Esophagus muscularis mucosa (tissue), 4 donors: ENCODE measurements at places on chromosomes 1 and 21. TPM values are rescaled to one million over a fixed set of nuclear protein-coding genes. Genes with fewer than 3 reads are reported as not detected.

DNA sequence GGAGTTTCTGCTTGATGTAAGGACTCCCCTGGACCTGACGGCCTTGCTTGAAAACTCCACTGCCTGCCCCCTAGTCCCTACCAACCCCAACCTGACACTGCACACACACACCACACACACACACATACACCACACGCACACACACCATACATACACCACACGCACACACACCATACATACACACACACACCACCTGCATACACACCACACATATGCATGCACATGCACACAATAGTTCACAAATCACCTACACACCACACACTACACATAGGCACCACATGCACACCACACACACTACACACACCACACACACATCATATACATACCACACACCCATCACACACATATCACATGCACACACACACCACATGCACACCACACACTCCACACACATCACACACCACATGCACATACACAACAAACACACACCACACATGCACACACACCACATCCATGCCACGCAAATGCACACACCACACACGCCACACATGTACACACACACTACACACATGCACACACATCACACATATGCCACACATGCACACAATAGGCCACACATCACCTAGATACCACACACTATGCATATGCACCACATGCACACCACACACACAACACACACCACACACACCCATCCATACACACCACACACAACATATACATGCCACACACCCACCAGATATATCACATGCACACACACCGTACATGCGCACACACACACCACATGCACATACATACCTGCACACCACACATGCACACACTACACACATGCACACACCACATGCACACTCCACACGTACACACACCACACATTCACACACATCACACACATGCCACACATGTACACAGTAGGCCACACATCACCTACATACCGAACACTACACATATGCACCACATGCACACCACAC lies 3.7 kb downstream of the CASQ1 start:
- no peak overlapping the region for H3K4me3 ChIP-seq
- DNase-seq = no peak
- no peak overlapping the region for H3K27ac ChIP-seq
- H3K36me3 ChIP-seq = no peaks in the 10 kb centered on the region

DNA sequence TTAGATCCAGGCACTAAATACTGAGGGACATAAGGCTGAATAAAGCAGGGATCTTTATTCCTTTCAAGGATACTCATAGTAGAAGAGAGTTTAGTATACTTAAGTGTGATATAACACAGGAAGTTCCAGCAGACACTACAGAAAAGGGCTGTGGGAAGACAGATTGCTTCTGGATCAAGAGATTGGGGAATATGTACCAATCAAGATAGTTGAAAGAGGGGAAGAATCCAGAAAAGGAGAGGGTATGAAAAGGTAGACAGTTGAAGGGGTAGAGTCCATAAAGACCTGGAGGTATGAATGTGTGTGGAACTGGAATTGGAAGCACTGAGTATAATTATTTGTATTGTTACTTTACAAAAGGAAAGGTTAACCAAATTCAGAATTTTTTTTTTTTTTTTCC lies 2.4 kb downstream of the RPS6KC1 start:
- H3K36me3 ChIP-seq = no peaks in the 10 kb centered on the region
- no peak overlapping the region for H3K4me3 ChIP-seq
- no peaks in the 10 kb centered on the region for H3K27me3 ChIP-seq
- peaks cover 27% of the 10 kb centered on the region for H3K4me1 ChIP-seq
- no peak overlapping the region for H3K27ac ChIP-seq

DNA sequence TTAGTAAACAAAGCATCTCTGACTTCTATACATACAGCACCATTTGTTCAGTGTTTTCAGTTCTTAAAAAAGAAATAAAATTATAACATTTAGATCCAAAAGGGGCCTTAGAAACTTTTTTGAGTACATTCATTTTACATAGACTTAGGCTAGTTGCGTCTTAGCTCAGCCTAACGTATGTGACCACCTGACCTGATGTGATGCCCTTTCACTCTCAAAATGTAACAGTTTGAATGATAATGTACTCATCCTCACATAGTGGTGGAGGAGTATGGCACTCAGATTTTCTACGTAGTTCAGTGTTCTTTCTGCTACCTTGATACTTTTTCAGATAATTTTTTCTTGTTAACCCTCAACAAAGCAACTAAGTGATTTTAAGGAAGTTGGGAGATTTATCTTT lies 43.4 kb downstream of the RPRD2 start:
- peaks cover 49% of the 10 kb centered on the region for H3K4me1 ChIP-seq
- H3K36me3 ChIP-seq = no peaks in the 10 kb centered on the region
- no peaks in the 10 kb centered on the region for H3K27me3 ChIP-seq

GRCh38 chr1:74388855-74389254 lies 123.6 kb downstream of the LRRC53 start:
- DNase-seq = no peak
- no peak overlapping the region for H3K27ac ChIP-seq
- H3K4me3 ChIP-seq = no peak overlapping the region

The HSD3B1 gene
- total RNA-seq = not detected

GRCh38 chr1:208273386-208274017 lies 29.3 kb upstream of the PLXNA2 start:
- no peak for DNase-seq
- H3K4me3 ChIP-seq = no peak overlapping the region
- H3K36me3 ChIP-seq = no peaks in the 10 kb centered on the region
- no peak overlapping the region for H3K27ac ChIP-seq
- H3K27me3 ChIP-seq = no peaks in the 10 kb centered on the region

DNA sequence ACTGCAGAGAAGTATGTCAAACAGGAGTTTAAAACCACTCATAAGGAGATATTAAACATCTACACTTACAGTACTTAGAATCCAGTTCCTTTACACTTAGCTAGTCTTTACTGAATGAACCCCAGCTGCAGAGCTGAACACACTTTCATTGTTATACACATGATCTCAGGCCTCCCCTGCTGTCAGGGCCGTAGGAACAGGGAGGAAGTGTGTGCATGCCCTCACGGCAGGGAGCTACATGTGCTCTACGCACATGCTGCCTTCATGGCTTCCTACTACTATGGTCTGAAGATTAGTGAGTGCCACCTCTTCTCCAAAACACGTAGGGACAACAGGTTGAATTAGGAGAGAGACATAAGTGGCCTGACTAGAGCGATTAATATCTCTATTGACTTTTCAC lies 191.5 kb downstream of the SIPA1L2 start:
- H3K4me1 ChIP-seq = peaks cover 28% of the 10 kb centered on the region
- H3K27ac ChIP-seq = no peak overlapping the region
- DNase-seq = peak; percentile 66
- H3K27me3 ChIP-seq = no peaks in the 10 kb centered on the region
- no peak overlapping the region for H3K4me3 ChIP-seq
- peaks cover 15% of the 10 kb centered on the region for H3K36me3 ChIP-seq

GRCh38 chr21:44415073-44416025 lies 40.0 kb upstream of the LRRC3 start:
- no peaks in the 10 kb centered on the region for H3K4me1 ChIP-seq
- no peaks in the 10 kb centered on the region for H3K36me3 ChIP-seq
- no peak overlapping the region for H3K27ac ChIP-seq
- H3K4me3 ChIP-seq = no peak overlapping the region
- no peaks in the 10 kb centered on the region for H3K27me3 ChIP-seq

The KANK4 gene
- 0.42 TPM for total RNA-seq

- H3K4me1 ChIP-seq = peaks cover 8% of the 10 kb centered on the region
- H3K36me3 ChIP-seq = no peaks in the 10 kb centered on the region
- no peak overlapping the region for H3K4me3 ChIP-seq
- H3K27me3 ChIP-seq = no peaks in the 10 kb centered on the region
- H3K27ac ChIP-seq = no peak overlapping the region
Measured at GRCh38 chr1:151729966-151730291, 8.6 kb downstream of the RIIAD1 start.

- no peak for DNase-seq
- H3K36me3 ChIP-seq = no peaks in the 10 kb centered on the region
- peaks cover 39% of the 10 kb centered on the region for H3K4me1 ChIP-seq
- H3K27me3 ChIP-seq = no peaks in the 10 kb centered on the region
Measured at GRCh38 chr1:58754073-58754613, 29.7 kb downstream of the JUN start.

The SPATA46 gene
- not detected for total RNA-seq

DNA sequence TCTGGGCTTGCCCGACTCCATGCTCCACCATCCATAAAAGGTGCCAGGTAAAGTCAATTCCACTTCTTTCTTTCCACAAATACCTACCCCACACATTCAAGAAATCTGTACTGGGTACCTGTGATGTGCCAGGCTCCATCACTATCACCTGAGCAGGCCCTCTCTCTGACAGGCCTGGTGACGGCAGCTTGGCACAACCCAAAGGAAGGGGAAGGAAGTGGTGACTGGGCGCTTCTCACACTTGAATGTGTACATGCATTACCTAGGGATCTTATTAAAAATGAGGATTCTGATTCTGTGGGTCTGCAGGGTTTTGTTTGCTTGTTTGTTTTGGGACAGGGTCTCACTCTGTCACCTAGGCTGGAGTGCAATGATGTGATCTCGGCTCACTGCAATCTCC lies 7.5 kb downstream of the HTR1D start:
- H3K27me3 ChIP-seq = peaks cover 4% of the 10 kb centered on the region
- H3K27ac ChIP-seq = no peak overlapping the region

The NKAIN1 gene
- total RNA-seq = not detected

GRCh38 chr1:154386643-154387352 lies 18.3 kb upstream of the IL6R start:
- DNase-seq = no peak
- no peaks in the 10 kb centered on the region for H3K27me3 ChIP-seq
- no peaks in the 10 kb centered on the region for H3K4me1 ChIP-seq
- H3K27ac ChIP-seq = no peak overlapping the region

- no peak overlapping the region for H3K27ac ChIP-seq
- no peak overlapping the region for H3K4me3 ChIP-seq
- no peaks in the 10 kb centered on the region for H3K36me3 ChIP-seq
- no peaks in the 10 kb centered on the region for H3K4me1 ChIP-seq
- no peak for DNase-seq
Measured at GRCh38 chr21:34037009-34037795, 36.2 kb upstream of the MRPS6 start.

GRCh38 chr21:35737899-35738346 lies 322.4 kb downstream of the SETD4 start:
- no peak for DNase-seq
- no peak overlapping the region for H3K27ac ChIP-seq
- H3K27me3 ChIP-seq = no peaks in the 10 kb centered on the region
- peaks cover 12% of the 10 kb centered on the region for H3K4me1 ChIP-seq
- no peaks in the 10 kb centered on the region for H3K36me3 ChIP-seq

- H3K4me3 ChIP-seq = no peak overlapping the region
- H3K27me3 ChIP-seq = no peaks in the 10 kb centered on the region
- H3K4me1 ChIP-seq = peaks cover 19% of the 10 kb centered on the region
Measured at GRCh38 chr1:192555399-192555798, 20.2 kb upstream of the RGS1 start.

- no peak overlapping the region for H3K4me3 ChIP-seq
- no peaks in the 10 kb centered on the region for H3K27me3 ChIP-seq
- no peaks in the 10 kb centered on the region for H3K36me3 ChIP-seq
Measured at GRCh38 chr1:39148942-39149341, 55.6 kb upstream of the MACF1 start.

The NEXN gene
- total RNA-seq = 220 TPM

- peaks cover 26% of the 10 kb centered on the region for H3K4me1 ChIP-seq
- H3K36me3 ChIP-seq = no peaks in the 10 kb centered on the region
- DNase-seq = no peak
- no peaks in the 10 kb centered on the region for H3K27me3 ChIP-seq
- no peak overlapping the region for H3K4me3 ChIP-seq
- no peak overlapping the region for H3K27ac ChIP-seq
Measured at GRCh38 chr1:89605692-89606091, 27.2 kb upstream of the LRRC8C start.

The GBP4 gene
- 5.7 TPM for total RNA-seq

DNA sequence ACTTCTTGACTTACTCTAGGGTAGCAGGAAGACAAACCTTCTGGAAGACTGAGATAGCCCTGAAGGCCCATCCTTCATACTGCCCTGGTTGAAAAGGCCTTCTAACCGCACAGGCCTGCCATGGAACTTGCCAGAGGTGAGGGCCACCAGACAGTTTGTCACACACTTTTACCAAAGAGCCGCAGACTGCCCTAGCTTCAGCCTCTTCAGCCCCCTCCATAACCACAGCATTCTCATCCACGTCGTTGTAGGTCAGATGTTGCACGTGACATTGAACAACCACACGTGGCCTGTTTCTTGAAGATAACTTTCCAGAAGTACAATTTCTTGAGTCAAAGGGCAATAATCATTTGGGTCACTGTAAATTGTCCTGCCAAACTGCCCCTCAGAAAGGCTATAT lies 18.9 kb downstream of the ZNF362 start:
- DNase-seq = no peak
- peaks cover 23% of the 10 kb centered on the region for H3K4me1 ChIP-seq
- peaks cover 54% of the 10 kb centered on the region for H3K36me3 ChIP-seq
- H3K27ac ChIP-seq = no peak overlapping the region

GRCh38 chr1:224493269-224493668 lies 58.7 kb upstream of the WDR26 start:
- DNase-seq = no peak
- H3K27me3 ChIP-seq = no peaks in the 10 kb centered on the region
- H3K4me3 ChIP-seq = no peak overlapping the region
- no peaks in the 10 kb centered on the region for H3K36me3 ChIP-seq

- H3K4me3 ChIP-seq = no peak overlapping the region
- no peaks in the 10 kb centered on the region for H3K27me3 ChIP-seq
- no peak overlapping the region for H3K27ac ChIP-seq
- DNase-seq = no peak
- peaks cover 3% of the 10 kb centered on the region for H3K4me1 ChIP-seq
Measured at GRCh38 chr21:15300131-15300530, 235.3 kb upstream of the NRIP1 start.

The CFHR1 gene
- total RNA-seq = not detected

DNA sequence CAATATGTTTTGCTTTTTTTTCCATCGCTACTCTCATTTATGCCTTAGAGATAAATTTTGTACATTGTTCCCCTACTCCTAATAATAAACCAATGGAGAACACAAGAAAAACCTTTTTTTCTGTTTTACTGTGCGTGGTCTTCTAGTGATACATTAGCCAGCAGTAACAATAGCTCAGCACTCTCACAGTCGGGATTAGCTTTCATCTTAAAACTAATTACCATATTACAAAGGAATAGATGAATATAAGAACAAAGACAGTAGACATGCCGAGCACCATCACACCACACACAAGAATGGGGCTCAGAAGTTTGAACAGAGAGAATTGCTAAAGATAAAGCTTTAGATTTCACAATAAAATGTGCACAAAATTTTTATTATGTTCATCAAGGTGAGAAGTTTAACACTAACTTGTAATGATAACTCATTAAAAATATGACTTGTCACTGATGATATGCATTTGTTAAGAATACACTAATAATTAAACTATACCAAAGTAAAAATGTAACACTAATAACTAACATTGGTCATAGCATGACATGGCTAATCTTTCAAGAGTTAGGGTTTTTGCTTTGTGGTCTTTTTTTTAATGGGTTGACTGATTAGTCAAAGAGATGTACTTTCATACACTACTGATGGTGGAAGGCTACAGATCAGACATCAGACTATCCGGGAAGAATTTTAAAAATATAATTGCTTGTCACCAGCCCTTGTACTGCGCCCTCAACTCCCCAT lies 61.8 kb downstream of the EXTL2 start:
- H3K4me3 ChIP-seq = no peak overlapping the region
- no peaks in the 10 kb centered on the region for H3K27me3 ChIP-seq
- no peak overlapping the region for H3K27ac ChIP-seq
- no peak for DNase-seq

The NBPF6 gene
- total RNA-seq = not detected

The MIB2 gene
- 99.9 TPM for total RNA-seq
